CD4-positive, alpha-beta T cell treated with Interleukin-6 at 100 ng/mL for 8 hours (primary cell): ENCODE measurements at places on chromosomes 13 and 19.

DNA sequence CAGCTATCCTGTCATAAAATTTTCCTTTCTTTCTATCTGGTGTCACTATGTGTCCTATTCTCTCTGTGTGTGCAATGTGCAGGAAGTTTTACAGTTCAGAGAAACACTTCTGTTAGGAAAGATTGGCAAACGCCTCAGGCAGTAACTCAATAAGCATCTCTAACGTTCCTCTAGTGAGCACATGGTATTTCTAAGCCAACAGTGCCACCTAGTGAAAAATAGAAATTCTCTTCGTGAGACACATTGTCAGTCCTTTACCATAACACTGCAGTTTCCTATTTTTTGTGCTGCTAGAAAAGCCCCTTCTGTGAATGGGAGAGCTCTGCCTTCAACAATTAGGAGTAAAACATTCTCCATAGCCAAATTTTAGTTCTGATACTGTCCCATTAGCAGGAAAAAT, 50.7 kb downstream of the ZNF723 start:
- DNase-seq: no peak

- DNase-seq: no peak
Measured at GRCh38 chr19:29255912-29256311, 43.0 kb upstream of the UQCRFS1 start.

GRCh38 chr13:79692846-79693245, 211.9 kb downstream of the NDFIP2 start:
- DNase-seq: no peak

- DNase-seq: no peak
Measured at GRCh38 chr13:25276748-25277147, 10.5 kb downstream of the MTMR6 start.

DNA sequence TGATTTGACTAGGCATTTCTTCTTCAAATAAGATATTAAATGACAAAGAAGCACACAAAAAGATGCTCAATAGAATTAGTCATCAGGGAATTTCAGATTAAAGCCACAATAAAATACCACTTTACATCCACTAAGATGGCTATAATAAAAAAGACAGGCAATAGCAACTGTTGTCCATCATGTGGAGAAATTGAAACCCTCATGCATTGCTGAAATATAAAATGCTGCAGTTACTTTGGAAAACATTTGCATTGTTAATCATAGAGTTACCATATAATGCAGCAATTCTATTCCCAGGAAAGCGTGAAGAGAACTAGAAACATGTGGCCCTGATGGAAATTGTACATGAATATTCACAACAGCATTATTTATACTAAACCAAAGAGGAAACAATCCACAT, 605.5 kb upstream of the SLITRK1 start:
- no peak for DNase-seq

- DNase-seq: no peak
Measured at GRCh38 chr13:73090116-73090822, 31.5 kb downstream of the KLF5 start.

- DNase-seq: no peak
Measured at GRCh38 chr13:58884353-58885209, 1253.0 kb downstream of the PCDH17 start.
